Caco-2 (cell line): ENCODE measurements at places on chromosomes 12 and 14.

DNA sequence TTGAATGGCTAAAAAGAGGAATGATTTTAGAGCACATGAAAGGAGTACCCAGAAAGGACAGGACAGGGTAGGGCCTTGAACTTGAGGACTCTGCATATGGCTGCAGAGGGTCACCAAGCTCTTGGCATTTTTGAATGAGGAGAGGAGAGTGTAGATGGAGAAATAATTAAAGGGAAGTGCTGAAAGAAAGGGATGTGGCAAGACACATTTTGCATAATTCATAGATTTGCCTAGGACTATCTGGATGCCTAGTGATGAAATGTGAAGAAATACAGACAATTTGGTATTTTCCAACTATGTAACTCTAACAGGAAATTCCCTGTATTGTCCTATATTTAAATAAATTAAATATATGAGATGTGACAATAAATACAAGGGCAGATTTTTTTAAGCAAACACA is 27.5 kb upstream of the MDM1 start:
- DNase-seq = no peak

DNA sequence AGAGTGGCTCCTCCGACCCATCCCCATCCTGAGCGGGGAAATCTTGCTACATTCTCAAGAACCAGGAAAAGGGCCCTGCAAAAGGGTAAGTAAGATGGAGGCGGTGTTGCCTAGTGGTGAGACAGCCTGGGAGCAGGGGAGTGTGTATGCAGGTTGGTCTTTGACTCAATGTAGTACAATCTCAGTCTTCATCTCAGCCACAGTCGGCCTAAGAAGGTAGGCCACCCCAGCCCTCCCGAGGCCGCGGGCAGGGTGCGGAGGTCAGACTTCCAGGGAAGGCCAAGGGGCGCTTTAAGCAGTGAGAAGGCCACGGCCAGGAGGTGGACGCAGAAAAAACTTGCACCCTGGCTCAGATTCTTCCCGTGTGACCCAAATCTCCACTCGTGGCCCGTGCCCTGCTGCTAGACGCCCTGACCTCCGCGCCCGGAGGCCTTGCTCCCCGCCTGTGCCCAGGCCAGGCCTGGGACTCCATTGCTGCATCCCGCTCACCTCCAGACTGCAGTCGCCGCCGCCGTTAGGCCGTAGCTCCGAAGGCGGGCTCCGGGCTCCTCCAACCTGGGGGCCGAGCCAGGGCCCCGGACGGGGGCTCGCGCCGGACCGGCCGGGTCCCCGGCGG is 435 bp downstream of the FOXM1 start:
- DNase-seq = peak; percentile 60

DNA sequence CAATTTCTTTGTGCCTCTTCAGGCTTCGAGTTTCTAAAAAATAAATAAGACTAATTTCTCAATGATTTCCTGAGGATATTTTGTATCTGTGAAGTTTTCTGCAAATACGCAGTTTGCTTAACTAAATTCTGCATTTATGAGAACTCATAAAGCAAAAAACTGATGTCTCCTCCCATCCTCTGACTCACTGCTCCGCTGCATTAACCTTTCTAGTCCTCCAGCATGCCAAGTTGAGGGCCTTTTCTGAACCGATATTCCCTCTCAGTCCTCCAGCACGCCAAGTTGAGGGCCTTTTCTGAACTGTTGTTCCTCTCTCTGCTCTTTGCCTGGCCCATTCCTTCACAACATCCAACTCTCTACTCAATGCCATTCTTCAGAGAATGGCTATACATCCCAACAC is 3.2 kb downstream of the IPO8 start:
- no peak for DNase-seq

DNA sequence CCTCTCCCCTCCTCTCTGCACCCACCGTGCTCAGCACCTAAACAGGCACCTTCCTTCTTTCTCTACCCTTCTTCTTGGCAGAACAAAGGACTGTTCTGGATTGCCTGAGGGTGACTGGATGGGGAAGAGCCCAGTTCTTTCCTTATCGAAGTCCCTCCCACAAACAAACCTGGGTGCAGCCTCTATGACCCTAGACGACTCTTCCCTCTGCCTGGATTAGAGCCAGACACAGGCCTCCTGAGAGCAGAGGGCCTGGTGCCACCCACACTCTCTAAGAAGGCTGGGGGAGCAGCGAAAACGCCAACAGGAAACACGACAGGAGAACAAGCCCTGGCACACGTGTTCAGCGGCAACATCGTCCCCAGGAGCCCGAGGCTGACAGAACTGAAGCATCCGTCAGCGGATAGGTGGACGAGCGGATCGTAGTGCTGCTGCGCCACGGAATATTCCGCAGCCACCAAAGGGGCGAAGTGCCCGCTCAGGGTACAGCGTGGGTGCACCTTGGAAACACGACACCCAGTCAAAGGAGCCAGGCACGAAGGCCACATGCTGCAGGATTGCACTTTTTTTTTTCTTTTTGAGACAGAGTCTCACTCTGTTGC is 38.0 kb downstream of the RIMBP2 start:
- no peak for DNase-seq
